ENCODE measurements at places on chromosomes 3 and 15.

DNA sequence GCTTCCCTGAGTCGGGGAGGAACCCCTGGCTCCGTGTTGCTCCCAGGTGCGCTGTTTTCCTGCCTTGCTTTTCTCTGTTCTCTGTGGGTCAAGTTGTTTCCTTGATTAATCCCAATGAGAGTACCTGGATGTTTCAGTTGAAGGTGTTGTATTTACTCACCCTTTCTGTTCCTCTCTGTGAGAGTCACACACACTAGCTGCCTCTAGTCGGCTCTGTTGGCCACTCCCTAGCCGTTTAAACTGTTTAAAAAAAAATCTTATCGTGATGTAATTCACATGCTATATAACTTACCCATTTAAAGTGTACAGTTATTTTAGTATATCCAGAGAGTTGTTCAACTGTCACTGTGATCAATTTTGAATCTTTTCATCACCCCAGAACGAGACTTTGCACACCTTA, 74.0 kb downstream of the AKAP13 start:
- DNase-seq: no peak

- DNase-seq: no peak
Observed at GRCh38 chr3:36992806-36993325, at the start of gene EPM2AIP1. TSS of gene EPM2AIP1 (minus strand) at chr3:36993131. CDS start at chr3:36993077, 54 bp downstream.

DNA sequence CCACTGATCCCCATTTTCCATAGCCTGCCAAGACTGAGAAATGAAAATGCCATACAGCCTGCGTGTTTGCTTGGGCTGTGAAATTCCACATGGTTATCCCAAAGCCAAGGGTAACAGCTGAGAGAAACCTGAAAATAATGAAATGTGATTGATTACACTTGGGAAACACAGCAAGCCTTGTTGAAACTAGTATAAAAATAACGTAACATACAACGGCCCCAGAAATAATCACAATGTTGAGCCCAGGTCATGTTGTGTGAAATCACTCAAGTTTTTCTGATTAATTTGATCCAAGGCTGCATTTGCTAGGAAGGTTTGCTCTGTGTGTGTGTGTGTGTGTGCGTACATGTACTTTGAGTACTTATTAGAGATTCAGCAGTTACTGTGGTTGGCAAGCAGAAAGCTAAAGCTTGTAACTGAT, 269.0 kb downstream of the OXSM start:
- no peak for DNase-seq

GRCh38 chr3:56887402-56888025, 85.8 kb upstream of the ARHGEF3 start:
- no peak for DNase-seq

DNA sequence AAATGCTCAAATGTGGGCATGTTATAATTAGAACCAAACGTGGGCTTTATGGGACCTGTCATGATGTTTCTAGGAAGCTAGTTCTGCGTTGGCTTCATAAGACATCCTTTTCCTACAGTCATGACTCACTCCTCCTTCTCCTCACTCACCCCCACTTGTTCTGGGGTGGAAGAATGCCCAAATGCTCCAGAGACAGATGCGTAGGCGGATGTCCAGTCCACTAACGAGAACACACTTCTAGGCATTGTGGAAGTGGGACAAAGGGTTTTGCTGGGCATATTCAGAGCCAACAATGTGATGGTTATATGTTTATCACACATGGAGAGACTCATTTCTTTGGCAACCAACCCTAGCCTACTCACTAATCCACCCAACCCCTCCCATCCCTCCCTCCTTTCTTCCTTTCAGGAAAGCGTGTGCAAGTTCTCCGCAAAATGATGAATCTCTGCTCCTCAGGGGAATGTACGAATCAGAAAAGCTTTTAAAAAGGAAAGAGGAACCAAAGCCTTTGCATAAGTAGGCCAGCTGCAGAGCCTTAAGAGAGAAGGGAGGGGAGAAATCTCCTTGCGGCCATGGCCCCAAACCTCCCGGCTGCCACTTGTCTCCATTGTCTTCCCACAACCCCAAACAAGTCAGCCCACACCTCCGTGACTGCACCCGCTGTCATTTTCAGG, 123.0 kb upstream of the SPRED1 start:
- DNase-seq: no peak

GRCh38 chr3:174046311-174046710, 648.8 kb downstream of the NLGN1 start:
- no peak for DNase-seq

- DNase-seq: no peak
Observed at GRCh38 chr3:197270558-197271317, 27.7 kb downstream of the DLG1 start.

DNA sequence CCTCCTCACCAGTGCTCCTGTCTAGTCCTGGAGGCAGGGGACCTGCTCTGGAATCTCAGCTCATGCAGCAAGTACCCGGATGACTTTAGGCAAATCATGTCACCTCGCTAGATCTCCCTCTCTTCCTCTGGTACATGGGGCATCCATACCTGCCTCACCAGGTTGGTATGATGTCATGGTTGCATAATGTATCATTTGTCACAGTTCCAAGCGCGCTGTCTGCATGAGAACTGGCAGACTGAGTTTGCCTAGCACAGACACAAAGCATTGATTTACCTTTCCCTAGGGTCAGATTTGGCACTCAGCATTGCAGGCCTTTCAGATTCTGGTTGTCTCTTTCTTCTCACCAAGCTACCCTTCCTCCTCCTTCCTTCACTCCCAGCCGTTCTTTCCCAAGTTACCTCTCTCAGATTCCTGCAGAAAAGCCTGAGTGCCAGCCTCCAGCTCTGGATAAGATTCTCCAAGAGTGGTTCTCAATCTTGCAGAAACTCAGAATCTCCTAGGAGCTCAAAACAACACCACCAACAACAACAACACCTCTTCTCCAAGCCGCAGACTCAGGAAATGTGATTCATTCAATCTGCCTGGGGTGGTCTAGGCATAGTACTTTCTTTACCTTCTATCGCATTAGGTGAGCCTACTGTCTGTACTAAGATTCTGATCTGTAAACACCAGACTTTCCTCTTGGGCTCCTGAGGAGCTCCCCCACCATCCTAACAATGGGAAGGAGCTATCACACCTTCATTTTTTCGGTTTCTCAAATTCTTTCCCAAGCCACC, 29.5 kb downstream of the FAM43A start:
- peak; percentile 41 for DNase-seq

DNA sequence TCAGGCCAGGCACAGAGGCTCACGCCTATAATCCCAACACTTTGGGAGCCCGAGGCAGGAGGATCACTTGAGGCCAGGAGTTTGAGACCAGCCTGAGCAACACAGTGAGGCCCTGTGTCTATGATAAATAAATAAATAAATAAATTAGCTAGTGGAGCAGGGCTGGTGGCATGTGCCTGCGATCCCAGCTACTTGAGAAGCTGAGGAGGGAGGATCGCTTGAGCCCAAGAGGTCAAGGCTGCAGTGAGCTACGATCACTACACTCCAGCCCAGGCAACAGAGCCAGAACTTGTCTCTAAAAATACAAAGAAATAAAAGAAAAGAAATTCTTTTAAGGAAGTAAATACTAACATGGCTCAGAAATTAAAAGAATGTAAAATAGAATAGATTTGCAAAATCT, 91.8 kb downstream of the LIPC start:
- DNase-seq: no peak

GRCh38 chr3:190718097-190718496, 144.4 kb downstream of the GMNC start:
- DNase-seq: no peak

GRCh38 chr3:134802428-134803050, 7.5 kb downstream of the EPHB1 start:
- no peak for DNase-seq

DNA sequence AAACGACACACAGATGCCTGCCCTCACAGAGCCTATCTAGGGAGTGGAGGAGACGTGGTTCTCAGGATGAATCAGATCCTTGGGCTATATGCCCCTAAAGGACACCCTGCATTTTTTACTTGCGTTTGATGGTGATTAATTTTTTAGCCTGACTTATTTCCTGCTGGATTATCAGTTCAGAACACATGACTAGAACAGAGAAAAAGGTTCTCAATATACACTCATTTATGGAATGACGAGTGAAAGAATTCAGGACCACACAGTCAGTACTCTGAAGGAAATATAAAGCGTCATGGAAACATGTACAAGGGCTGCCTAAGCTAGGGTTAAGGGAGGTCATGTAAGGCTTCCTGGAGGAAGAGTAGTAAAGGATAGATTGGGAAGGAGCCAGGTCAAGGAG, 121.8 kb downstream of the SSR3 start:
- DNase-seq: no peak

DNA sequence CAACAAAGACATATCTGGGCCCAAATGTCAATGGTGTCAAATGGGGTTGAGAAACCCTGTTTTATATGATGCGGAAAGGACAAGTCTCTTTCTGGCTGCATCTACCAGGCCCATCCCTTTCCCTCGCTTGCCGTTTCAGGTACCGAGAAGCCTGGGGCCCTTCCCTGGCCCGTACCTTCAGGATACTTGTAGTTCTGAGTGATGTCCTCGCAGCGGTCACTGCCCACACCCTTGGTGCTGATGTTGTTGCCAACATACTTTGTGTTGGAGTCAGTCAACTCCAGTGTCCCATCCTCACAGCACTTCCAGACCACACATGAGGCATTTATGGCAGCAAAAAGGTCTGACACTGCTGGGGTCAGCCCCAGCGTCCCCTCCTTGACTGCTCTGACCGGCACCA, 13.8 kb downstream of the EPB42 start:
- no peak for DNase-seq

GRCh38 chr3:171778493-171778892, 31.8 kb downstream of the PLD1 start:
- DNase-seq: no peak

DNA sequence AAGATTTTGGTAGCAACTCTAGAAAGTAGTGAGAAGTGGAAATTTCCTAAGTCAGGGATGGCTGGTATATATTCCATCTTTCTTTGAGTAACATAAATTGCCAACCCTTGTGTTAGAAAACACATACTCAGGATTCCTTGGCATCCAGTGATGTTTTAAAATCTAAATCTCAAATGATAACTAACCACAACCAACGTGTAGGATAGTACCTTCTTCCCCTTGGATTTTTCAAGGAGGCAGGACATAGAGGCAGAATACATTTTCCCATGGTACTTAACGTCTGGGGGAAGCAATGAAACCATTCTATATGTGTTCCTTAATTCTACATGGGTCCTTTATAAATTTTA, 93.4 kb downstream of the WDR76 start:
- DNase-seq: no peak

- no peak for DNase-seq
Observed at GRCh38 chr15:63509955-63510940, 5.9 kb downstream of the USP3 start.

- no peak for DNase-seq
Observed at GRCh38 chr3:168052515-168052914, 43.2 kb downstream of the GOLIM4 start.
